ENCODE measurements at places on chromosomes 2 and 18.

DNA sequence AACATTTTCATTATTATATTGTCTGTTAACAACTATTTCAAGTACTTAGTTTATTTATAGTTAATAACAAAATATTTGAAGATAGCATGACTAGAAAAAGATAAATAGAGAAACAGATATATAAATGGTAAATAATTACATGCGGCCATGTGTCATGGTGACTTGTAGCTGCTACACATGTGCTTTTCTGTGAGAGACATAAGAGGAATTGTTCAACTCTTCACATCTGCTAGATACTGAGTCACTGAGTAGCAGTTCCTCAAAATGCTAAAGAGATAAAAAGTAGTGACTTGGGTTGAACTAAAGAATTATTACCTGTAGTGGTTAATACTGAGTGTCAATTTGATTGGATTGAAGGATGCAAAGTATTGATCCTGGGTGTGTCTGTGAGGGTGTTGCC, 37.5 kb upstream of the SCN9A start:
- DNase-seq = peak; percentile 22

- DNase-seq = no peak
Observed at GRCh38 chr2:3986530-3987258, 283.3 kb downstream of the DCDC2C start.

DNA sequence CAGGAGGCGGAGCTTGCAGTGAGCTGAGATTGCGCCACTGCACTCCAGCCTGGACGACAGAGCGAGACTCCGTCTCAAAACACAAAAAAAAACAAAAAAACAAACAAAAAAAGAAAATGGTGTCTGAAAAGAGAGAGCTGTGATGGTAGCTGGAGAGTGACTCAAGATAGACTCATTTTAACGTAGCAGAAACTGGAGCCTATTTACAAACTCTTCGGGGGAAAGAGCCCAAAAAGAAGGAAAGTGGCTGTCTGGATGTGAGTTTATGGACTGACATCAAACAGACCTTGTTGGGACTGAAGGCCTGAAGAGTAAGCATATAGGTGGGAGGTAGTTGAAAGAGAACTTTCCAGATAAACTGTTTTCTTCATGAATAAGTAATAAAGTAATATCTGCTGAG, 51.8 kb downstream of the LIMS1 start:
- DNase-seq = no peak

- DNase-seq = no peak
Observed at GRCh38 chr2:70442301-70443077, 111.1 kb downstream of the TGFA start.

GRCh38 chr2:25685741-25686140, 12.4 kb upstream of the DTNB start:
- DNase-seq = no peak

DNA sequence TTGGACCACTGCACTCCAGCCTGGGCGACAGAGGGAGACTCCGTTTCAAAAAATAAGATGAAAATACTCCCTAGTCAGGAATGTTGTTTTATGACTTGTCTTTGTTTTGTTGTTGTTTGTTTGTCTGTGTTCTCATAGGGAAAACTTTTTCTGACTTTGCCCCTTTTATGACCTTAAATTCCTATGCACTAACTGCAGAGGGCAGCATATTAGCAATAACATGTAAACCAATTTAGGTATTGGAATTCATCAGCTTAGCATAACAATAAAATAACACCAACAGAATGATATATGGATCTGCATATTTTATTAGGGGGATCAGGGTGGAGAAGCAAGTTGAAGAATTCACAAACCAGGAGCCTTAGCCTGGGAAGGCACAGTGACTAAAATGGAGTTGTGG, 631.5 kb downstream of the SUCLG1 start:
- no peak for DNase-seq

- no peak for DNase-seq
Observed at GRCh38 chr2:198645816-198646215, 811.9 kb downstream of the SATB2 start.

GRCh38 chr2:25615920-25616319, 57.5 kb downstream of the DTNB start:
- DNase-seq = no peak

DNA sequence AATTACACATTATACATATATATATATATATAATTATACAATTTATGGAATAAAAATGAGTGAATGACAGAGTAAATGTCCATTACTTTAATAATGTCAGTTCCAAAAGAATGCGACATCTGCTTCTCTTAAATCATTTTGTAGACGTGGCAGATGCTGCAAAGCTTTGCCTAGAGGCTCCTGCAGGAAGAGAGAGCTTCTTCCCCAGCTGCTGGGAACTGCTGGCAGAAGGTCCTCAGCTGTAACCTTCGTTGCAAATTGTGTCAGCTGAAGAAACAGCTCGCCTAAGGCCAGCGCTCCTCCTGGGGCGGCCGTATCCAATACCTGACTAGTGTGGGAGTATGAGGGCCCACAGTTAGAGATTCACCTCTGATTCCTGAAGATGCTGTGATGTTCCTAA, 9.6 kb upstream of the THNSL2 start:
- no peak for DNase-seq

DNA sequence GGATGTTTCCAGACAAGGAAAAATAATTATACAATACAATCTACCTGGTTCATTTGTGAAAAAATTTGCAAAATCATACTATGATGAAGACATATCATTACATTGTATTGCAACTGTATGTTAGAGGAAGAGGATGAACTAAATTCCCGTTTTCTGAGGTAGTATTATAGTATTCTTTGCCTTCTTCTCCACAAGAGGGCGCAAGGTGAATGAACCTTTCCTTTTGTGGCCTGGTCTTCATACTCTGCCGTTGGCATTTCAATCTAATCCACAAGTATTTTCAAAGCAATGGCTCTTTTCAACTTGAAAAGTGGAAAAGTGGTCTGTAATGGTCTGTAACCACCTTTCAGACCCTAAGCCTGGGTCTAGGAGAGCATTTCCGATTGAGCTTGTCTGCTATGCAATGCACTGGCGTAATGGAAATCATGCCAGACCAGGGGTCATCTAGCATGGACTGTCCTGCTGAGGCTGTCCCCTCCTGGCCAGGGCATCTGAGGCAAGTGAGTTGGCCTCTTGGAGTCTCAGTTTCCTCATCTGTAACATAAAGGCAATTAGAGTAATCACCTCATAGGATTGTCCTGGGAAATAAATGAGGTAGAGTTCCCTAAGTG, 30.8 kb upstream of the ZNF396 start:
- peak; percentile 76 for DNase-seq

DNA sequence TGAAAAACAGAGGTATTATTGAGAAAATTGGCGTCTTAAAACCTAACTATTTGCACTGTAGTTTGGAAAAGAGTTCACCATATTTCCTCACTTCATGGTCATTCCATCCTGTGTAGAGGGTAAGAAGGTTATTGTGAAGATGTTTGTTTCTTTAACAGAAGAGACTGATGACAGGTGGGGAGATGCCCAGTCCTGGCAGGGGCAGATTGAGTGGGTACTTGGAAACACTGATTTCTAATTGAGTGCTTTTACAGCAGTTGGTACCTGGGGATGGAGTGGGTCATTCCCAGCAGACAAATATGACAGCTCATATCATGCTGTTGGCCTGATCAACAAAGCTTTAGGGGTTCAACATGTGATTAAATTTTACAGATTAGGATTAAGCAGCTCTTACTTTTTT, 67.5 kb downstream of the MYOM1 start:
- DNase-seq = no peak

- DNase-seq = no peak
Observed at GRCh38 chr2:46735108-46735691, 180.4 kb downstream of the MCFD2 start.

- DNase-seq = peak; percentile 91
Observed at GRCh38 chr2:43144263-43144662, 82.1 kb downstream of the ZFP36L2 start.

GRCh38 chr2:227509076-227509475, 37.1 kb downstream of the AGFG1 start:
- peak; percentile 27 for DNase-seq

DNA sequence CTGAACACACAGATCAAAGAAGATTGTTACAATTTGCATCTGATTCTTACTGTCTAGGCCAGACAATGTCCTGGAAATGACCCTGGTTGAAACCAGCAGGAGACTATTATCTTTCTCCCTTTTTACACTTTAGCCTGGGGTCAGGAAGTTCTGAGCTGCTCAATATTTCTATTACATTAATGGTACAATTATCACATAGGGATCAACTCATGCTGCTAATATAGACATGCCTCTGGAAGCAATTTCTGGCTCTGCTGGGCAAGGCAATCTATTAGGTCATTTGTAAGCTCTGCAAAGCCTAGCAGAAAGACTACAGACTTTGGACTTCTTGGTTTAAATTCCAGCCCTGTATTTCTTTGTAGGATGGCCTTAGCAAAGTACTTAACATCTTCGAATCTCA, 205.3 kb downstream of the LRP1B start:
- DNase-seq = no peak

DNA sequence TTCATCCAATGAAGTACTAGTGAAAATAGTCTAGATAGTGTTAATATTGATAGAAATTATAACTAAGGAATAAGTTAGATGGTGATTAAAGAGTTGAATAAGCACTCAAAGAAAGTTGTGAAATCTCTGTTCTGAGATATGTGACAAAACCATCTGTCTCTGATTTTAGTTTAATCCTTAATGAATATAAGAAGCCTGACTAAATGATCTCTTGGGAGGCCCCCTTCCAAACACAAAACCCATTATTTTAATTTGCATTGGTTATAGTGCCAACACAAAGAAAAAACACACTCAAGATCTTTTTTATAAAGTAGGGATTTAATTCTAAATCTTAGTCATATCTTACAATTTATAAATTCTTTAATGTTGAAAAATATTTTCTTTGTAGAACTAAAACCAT, 34.0 kb downstream of the SCN2A start:
- DNase-seq = no peak

GRCh38 chr18:32383050-32383819, 87.4 kb downstream of the GAREM1 start:
- no peak for DNase-seq

DNA sequence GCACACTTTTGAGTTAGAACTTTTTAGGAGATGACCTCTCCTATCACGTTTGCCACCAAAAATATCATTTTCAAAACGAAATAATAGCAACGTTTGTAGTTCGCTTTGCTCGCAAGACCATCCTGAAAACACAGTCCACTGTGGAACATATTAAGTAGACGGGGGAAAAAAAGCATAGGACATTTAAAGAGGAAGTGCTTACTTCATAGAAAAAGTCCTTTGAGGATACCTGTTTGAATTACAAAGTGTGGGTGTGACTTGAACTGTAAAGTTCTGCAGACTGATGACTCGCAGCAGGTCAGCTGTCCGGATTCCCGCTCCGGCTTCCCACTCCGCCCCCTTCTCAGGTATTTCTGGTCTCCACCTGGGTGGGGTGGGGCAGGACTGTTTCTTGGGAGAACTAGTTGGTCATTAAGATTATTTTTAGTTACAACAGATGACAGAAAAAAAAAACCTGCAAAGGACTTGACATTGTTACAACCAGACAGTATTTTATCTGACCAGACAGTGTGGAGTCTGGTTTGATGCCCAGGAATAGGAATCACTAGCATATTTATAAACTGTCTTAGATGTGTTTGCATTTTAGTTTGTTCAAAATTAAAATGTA, 13.3 kb downstream of the CNOT11 start:
- DNase-seq = no peak

- DNase-seq = no peak
Observed at GRCh38 chr2:127957240-127957639, 70.6 kb downstream of the SAP130 start.

DNA sequence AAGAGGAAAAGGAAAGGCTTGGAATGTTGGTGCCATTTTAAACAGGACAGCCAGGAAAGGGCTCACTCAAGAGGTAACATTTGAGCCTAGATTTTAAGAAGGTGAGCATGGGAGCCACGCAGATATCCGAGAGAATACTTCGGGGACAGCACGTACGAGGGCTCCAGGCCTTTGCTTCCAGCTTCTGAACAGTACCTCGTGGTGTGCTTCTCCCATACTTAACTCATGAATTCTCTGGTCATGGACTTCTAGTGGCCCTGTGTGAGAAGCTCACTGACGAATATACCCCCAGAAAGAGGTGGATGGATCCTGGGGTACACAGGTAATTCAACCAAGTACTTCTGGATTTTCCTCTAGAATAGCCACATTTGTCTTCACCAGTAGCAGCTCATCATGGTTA, 2.7 kb upstream of the VIT start:
- no peak for DNase-seq

DNA sequence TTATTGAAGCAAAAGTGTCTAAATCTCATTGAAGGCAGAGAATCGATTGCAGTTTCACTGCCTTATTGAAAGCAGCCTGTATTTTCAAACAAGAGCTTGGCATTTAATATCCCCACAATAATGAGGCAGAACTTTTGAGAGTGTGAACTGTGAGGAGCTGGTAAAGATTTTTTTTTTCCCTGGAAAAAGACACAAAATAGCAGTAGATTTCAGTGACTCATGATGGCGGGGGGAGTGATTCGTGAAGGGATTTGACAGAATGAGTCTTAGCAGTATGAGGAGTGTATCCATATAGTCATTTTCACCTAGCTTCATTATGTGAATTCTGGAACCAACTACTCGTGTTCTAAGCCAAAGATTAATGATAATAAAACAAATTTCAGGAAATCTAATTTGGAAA, 242.9 kb downstream of the ARL6IP6 start:
- no peak for DNase-seq

GRCh38 chr18:22223254-22223964, 54.0 kb downstream of the GATA6 start:
- DNase-seq = no peak

DNA sequence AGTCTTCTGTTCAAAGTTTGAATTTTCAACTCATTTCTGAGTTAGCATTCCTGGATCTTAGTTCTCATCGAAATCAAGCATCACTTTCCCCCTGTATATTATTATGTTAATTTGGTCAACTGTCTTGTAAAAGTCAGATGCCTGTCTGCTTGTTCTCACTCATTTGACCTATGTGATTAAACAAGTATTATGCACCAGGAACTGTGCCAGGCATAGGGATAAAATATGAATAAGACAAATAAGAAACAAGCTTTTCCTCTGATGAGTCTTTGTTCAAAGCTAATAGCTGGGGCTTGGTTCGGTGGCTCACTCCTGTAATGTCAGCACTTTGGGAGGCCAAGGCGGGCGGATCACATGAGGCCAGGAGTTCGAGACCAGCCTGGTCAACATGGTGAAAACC, 19.7 kb upstream of the EMILIN2 start:
- DNase-seq = no peak

- DNase-seq = no peak
Observed at GRCh38 chr2:42974169-42974720, 181.9 kb upstream of the HAAO start.

DNA sequence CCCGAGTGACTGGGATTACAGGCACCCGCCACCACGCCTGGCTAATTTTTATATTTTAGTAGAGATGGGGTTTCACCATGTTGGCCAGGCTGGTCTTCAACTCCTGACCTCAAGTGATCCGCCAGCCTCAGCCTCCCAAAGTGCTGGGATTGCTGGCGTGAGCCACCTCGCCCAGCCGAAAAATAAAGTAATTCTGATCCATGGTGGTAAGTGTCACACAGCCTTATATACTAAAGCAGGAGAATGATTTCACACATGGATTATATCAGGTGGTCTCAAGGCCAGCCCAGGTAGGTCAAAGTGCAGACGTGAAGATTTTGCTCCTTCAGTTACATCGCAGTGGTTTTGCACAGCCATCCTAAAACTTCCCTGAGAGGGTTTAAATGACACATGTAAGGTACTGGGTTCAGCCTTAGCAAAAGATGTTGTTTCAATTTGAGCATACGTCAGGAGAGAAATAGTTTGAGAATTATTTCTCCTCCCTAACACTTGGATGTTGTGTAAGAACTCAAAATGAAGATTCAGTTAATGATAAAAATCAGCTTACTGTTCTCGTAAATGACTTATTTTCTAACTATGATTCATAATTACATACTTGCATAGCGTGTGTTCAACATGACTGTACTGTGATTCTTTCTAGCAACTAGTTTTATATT, 93.0 kb upstream of the SLC39A10 start:
- DNase-seq = no peak
